Right ventricle myocardium superior (tissue), 1 donor: ENCODE measurements at places on chromosomes 6 and 20. TPM values are rescaled to one million over a fixed set of nuclear protein-coding genes. Genes with fewer than 3 reads are reported as not detected.

KIF25 gene
- 0.35 TPM for total RNA-seq

CGA gene
- not detected for total RNA-seq

STMN3 gene
- total RNA-seq: 4.3 TPM

TCP11 gene
- total RNA-seq: not detected

ID4 gene
- total RNA-seq: 1.4 TPM

CST4 gene
- total RNA-seq: not detected

SH3BGRL2 gene
- 5.9 TPM for total RNA-seq

FOXP4 gene
- 14.4 TPM for total RNA-seq

DNA sequence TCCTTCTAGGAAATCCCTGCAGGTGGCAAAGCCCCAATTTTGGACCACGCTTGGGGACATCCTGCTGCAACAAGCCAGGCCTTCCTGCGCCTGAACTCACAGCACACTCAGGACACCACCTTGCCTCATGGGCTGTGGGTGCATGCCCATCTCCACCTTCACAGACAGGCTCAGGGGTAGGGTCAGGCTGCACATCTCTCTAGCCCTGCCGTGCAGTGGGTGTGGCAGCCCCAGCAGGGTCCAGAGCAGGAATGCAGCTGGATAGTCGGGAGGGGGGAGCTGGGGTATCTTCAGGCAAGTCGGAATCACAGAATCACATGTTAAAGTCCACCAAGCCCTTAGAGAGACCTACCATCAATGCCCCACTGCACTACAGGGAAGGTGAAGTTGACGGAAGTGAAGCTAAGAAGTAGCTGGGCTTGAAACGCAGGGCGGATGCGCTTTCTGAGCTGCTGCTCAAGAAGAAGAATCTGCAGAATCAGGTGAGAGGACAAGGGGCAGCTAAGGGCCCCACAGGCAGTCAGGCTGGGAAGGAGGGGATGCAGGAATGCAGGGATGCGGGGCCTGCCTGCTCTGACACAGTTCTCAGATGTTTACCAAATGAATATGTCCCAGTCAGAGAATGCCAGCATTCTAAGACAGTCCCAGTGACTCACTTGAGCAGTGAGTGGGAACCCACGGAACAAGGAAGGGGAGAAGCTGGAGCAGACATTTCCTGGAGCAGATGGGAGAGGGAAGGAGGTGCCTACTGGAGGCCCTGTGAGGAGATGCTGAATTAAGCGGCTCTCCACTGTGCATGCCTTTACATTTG lies 11.3 kb downstream of the SERPINB6 start:
- DNase-seq: no peak

DNA sequence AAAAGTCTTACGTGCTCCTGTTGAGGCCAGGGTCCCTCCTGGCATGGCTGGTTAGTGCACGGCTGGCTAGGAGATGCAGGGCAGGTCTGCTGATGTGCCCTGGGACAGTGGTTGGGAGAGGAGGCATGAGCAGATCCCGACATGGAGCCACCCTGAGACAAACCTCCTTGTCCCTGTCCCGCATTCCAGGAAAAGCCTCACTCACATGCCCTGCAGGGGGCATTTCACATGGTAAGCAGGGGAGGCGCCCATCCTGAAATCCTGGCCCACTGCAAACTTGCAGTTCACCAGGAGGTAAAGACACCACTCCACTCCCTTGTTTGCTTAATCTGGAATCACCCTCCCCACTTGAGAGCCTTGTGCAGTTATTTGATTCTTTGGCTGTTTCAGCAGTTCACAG lies 116.7 kb upstream of the SLC24A3 start:
- DNase-seq: no peak

GRCh38 chr20:41570557-41570956 lies 47.6 kb downstream of the CHD6 start:
- DNase-seq: no peak

GRCh38 chr6:88360203-88360797 lies 194.2 kb upstream of the CNR1 start:
- DNase-seq: no peak

DNA sequence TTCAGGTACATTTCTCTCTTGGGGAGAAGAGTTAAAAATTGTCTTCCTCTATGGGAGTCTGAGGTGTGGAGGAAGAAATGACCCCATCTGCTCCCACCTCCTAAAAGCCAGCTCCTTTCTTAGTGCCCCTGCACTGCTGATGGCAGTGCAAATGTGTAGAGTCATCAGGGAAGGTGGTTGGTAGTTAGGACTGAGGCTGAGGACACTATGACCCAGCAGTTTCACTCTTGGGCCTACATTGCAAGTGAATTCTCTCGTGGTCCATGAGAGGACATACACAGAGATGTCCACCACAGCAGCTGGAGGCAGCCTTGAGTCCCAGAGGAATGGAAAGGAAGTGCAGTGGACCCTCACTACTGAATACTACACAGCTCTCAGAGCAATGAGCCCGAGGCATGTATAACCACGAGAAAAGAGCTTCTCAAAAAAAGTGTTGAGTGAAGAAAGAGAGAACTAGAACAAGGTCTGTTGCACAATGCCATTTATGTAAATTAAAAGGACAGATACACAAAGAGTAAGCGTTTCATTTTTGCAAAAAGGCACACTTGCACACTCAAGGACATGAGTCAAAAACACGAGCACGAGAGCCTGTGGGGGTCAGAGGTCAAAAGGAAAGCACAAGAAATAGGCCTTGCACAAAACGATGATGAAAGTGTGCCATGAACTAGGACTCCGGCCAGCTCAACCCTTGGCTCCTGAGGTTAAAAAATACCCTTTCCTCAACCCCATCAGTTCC lies 308.2 kb upstream of the PRND start:
- DNase-seq: no peak

- DNase-seq: no peak
These were observed 78.0 kb upstream of the GATA5 start for GRCh38 chr20:62553838-62554161.

DNA sequence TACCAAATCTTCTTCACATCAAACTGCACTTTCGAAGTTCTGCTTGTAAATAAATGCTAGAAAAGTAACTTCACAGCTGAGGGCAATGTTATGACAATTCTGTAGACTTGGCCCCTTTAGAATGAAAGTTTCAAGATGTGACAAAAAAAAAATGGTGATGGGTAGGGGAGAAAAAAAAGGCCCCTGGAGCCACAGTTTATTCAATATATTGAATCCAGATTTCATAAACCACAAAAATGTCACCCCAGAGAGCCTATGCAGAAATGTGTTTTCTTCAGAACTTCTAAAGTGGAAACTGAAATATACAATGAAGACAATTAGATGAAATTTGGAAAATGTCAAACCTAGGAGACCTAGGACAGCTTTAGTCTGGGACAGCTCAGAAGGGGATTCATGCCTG lies 143.1 kb downstream of the EDN3 start:
- DNase-seq: no peak

DNA sequence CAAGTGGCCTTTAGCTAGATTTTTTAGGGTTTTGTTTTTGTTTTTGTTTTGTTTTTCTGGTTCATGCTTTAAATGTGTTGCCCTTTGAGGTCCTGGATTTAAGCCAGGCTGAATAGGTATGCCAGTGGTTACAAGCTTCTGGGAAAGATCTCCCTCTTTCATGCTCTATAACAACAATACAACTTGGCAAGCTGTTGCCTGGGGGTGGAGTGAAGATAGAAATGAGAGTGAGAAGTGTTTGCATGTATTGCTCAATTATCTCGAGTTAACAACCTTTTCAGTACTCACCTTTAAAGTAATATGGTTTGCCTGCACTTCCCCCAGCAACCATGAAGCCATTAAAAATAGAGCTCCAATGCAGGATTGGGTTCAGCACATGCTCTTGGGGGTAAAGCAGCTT lies 19.2 kb upstream of the HAO1 start:
- DNase-seq: no peak

DNA sequence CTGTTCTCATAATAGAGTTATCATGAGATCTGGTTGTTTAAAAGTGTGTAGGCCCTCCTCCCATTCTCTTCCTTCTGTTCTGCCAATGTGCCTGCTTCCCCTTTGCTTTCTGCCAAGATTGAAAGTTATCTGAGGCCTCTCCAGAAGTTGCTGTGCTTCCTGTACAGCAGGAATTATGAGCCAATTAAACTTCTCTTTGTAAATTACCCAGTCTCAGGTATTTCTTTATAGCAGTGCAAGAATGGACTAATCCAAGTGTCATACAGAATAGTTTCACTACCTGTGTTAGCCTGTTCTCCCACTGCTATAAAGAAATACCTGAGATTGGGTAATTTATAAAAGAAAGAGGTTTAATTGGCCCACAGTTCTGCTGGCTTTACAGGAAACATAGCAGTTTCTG lies 100.0 kb downstream of the CD24 start:
- DNase-seq: no peak

- no peak for DNase-seq
These were observed 540.7 kb upstream of the BTBD3 start for GRCh38 chr20:11376998-11377397.

DNA sequence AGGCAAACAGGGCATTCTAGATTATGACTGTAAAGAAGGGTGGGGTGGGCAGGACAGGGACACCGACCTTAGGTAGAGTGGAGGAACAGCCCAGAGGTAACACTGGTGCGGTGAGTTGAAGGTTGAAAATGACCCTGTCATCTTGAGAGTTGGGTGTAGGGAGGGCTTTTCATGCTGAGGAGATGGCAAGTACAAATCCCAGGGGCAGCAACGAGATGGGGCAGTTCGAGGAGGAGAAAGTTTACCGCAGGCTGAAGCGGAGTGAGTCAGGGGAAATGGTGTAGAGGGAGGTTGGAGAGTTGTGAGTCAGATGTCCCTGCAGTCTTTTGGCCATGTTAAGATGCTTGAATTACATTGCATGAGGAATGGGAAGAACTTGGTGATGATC lies 101.1 kb downstream of the HIVEP1 start:
- DNase-seq: no peak

DNA sequence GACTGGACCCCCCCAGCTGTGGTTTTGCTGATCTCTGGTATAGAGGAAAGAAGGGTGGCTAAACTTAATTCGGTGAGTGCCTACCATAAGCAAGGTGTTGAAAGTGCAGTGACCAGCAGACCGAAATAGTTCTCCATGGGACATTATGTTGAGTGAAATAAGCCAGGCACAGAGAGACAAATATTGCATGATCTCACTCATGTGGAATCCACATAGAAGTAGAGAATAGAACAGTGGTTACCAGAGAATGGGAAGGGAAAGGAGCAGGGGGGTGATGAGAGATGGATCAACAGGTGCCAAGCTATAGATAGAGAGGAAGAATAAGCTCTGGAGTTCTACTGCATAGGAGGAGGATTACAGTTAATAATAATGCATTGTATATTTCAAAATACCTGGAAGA lies 9.7 kb upstream of the GCNT2 start:
- no peak for DNase-seq

- DNase-seq: peak; percentile 90
These were observed 7.8 kb upstream of the PLTP start for GRCh38 chr20:45919542-45920399.

DNA sequence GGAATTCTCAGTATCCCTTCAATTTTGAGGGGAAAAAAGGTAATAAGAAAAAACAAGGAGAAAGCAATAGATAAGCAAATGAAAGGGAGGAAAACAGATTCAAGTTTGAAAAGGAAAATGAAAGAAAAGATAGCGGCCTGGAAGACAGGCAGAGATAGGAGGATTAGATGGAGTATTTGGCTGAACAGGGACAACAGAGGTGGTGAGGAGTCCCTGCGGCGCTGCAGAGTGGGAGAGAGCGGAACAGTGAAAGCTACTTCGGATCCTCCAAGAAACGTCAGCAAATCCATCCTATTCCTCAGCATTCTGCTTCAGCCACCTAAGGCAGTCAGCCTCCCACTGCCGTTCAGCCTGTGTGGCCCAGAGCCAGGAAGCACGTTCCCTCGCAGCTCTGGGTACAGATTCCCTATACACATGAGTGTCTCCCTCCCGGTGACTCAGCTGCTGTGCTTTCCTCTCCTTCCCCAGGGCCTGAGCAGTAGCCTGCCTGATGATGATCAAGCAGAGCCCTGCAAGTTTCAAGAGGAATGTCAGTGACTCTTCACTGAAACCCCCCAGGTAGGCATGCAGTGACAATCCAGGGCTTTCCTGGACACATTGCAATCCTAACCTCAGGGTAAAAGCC lies 43.4 kb upstream of the CDYL start:
- DNase-seq: peak; percentile 56

DNA sequence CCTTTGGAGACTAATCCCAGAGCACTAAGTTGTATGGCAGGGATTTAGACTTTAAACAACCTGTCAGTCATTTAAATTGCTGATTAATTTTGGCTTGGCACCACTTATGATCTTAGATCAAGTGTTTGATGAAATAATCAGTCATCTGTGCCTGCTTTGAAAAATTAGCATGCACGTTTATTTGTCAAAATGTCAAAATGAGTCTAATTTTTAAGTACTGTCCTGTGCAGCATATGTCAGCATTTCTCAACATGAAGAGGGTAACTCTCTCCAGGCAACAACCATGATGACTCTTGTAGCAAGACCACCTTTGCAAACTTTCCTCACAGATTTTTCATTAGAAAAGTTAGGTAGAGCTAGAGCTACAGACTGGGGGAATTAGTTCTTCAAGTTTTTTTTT lies 155.7 kb upstream of the GJE1 start:
- DNase-seq: no peak
